ENCODE measurements at places on chromosomes 1 and 21.

DNA sequence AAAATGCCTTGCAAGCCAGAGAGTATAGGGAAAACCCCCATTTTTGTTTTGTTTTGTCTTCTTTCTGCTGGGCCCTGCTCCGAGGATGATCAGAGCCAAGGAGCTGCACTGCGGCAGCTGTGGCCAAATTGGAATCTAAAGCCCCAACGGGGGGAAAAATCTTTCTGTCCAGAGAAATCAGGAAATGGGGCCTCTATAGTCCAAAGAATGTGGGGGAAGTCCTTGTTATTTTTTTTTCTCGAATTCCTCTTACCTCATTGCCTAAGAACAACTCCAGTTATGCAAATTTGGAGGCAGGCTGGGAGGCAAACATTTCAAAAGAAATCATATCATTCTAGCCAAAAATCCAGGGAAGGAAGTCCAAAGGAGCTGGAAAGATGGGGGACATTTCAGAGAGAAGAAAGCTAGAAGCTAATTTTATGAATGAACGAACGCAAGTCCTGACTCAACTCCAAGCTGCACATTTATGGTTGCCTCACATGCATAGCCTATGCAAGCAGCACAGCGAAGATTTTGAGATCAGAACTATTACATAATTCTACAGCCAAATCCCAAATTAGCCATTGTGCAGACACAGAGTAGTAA, 263.2 kb downstream of the KCTD3 start:
- DNase-seq: no peak

GRCh38 chr1:68675336-68675735, 178.5 kb upstream of the DEPDC1 start:
- no peak for DNase-seq

DNA sequence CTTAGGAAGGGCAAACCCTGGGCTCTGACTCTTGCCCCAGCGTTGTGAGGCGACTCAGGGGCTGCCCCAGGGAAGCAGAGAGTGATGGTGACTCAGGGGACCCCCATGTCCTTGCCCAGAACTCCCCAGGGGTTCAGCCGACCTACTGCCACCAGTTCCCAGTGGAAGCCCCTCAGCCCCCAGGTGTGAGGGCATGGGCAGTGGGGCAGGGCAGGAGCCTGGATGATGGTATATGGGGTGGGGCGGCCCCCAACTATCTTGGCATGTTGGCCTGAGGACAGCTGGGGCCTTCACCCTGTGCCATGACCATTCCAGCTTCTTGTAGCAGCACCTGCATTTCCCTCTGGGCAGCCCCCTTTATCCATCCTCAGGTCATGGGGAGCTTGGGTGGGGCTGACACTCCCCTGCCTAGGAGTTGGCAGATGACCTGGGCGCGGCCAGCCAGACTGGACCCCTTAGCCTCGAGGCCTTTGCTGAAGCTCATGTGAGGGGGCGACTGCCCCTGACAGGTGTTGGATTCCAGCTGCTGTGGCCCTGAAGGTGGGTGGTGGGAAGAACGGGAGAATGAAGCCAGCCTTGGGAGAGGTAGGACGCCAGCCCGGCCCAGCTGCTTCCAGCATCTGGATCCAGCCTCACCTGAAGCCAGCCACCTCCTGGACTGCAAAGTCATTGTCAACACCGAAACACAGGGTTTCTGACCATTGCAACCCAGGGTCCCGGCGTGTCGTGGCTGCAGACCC, 1.8 kb upstream of the FNDC10 start:
- DNase-seq: no peak

DNA sequence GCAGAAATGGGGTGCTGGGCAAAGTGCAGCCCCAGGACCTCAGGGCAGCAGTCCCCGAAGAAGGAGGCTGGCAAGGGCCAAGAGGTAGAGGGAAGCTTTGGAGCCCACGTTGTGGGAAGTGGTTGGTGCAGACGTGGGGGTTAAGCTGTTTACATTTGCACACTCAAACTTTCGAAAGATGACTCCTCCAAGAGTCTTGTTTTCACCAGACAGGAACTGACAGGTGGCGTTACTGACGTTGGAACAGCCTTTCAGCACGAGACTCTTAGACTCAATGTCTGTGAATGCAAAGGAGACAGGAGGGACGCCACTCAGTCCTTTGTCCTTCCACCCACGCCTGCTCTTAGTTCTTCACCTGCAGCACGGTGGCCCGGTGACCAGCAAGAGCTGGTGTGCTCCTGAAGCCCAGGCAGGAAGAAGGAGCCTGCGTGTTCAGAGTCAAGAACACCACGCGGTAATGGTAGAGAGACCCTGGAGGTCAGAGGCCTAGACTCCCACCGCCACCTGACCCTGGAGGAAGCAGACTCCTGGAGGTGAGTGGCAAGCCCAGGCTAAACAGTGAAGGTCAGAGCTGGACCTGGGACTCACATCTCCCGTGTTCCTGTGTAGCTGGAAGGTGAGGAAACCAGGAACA, 15.9 kb downstream of the LYPD8 start:
- no peak for DNase-seq

DNA sequence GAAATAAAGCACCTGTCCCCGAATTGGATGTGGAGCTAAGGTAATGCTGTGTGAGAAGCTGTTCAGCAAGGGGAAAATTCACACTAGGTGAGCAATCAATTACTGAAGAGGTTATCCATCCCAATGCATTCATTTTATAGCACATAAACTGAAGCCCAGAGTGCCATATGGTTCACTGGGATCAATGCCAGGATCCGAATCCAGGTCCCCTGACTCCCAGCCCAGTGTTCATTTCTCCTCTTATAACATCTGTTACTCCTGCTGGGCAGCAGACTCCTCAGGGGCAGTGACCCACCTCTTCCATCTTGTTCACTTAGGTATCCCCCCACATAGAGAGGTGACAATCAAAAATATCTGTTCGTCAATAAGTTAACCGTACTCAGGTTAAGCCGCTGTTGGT, 13.2 kb upstream of the SEC16B start:
- DNase-seq: no peak

GRCh38 chr1:25932321-25932720, 26.1 kb upstream of the STMN1 start:
- no peak for DNase-seq

DNA sequence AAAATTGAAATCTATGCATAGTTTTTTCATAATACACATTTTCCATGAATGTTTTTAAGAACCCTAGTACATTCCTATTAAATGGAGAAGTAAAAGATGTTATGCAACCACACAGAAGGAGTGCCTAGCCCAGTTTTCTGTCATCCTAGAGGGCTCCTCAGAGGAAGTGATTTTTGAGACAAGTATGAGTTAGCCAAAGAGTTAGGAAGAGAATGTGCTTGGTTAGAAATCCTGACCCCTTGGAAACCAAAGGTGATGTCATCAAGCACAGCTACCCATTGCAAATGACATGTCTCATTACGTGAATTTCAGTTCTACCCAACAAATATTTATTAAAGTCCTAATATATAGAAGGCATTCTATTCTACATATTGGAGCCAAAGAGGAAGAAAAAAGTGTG, 88.9 kb upstream of the TNFSF4 start:
- no peak for DNase-seq

All from retina (tissue), 1 donor.